ENCODE measurements at places on chromosomes 2 and 18.

- no peak for DNase-seq
Observed at GRCh38 chr18:59834267-59834666, 65.5 kb upstream of the PMAIP1 start.

- DNase-seq: no peak
Observed at GRCh38 chr18:9095297-9096006, 7.0 kb upstream of the NDUFV2 start.

- DNase-seq: no peak
Observed at GRCh38 chr2:182824767-182825158, 41.7 kb downstream of the FRZB start.

DNA sequence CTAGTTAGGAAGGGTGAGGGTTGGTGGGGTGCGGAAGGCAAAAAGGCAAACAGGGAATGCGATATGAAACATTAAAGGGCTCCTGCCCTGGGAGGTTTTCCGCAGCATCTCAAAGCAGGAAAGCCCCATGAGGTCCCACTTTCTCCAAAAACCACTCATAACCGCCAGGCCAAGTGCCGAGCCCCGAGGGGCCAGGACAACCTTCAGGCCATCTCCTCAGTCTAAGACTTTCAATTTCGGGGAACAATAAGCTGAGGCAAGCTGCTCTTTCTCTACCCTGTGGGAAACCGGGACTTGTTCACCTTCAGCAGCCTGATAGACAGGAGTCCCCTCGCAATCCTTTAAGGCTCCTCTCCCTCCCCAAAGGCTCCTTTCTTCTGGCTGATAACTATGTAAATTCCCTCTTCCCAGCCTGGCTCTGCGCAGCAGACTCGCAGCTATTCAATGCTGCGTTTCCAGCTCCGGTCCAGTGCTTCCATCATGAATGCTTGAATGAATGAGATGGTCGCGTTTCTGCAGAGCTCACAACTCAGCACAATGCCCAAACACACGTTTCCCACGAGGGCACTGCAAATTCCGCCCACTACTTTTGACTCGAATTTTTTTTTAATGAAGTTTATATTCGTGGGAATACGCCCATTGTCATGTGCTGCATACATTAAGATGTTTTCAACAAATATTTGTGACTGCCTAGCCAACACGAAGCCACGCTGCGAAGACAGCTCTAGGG lies 1.4 kb downstream of the LAMA1 start:
- DNase-seq: no peak

DNA sequence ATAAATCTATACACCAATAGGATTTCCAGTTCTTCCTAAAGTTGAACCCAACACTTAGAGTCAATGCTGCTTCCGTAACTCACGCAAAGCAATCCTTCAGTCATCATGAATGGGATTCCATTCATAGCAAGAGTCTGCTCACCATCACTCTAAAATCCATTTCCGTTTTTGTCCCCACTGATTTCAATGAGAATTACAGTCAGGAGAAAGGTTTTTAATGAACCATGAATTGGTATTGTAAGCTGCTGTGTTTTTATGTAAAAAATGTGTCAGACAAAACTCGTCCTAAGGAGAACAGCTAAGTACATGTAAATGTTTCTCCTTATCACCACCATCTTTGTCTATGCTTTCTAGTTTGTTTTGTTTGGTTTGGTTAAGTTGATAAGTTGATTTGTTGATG lies 391.5 kb downstream of the IRS1 start:
- no peak for DNase-seq

- no peak for DNase-seq
Observed at GRCh38 chr2:60834270-60834717, 47.1 kb upstream of the REL start.

DNA sequence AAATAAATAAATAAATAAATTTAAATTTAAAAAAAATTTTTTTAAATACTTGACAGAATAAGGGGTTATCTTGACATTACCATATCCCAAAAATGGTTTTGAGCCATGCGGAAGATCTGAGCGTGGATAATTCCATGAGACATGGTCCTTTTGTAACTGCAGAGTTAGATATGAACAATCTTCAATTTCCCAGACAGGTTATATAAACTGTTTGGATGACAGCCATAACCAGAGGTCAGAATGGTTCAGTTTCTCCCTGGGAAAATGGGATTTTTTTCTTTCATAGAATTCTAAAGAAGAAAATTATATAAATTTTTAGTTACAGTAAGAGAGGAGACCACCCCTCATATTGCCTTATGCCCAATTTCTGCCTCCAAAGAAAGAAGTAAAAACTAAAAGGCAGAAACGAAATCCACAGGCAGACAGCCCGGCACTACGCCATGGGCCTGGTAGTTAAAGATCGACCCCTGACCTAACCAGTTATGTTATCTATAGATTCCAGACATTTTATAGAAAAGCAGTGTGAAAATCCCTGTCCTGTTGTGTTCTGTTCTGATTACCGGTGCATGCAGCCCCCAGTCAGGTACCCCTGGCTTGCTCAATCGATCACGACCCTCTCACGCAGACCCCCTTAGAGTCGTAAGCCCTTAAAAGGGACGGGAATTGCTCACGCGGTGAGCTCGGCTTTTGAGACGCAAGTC lies 3.0 kb downstream of the GALM start:
- no peak for DNase-seq

DNA sequence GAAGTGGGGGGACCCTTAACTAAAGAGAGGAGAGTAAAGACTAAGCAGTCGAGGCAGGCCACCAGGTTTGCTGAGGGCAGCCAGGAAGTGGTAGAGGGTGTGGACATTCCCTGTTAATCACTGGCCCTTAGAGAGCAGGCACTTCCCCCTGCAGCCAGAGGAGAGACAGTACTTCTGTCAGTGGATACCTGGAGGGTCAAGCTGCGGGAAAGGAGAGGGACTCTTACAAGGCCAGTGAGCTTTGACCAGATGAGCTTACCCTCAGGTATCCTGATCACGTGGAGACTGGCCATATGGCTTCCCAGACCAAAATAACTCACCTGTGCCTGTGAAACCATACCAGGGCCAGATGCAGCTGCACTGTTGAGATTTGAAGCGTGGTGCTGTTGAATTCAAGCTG lies 28.6 kb downstream of the ITGA6 start:
- no peak for DNase-seq

- DNase-seq: no peak
Observed at GRCh38 chr2:186427970-186428369, 58.1 kb upstream of the ZC3H15 start.

DNA sequence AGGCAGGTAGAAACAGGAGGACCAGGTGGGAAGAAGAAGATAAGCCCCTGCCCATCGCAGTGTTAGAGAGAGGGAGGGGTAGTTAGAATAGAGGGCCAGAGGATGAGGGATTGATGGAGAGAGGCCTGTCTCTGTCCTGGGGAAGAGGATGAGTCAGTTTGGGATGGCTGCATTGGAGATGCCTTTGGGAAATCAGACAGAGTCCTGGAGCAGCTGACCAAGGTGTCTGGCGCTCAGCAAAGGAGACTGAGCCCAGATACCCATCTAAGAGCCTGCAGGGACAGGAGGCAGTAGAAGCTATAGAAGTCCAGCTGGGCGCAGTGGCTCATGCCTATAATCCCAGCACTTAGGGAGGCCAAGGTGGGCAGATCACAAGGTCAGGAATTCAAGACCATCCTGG lies 177.8 kb upstream of the HAAO start:
- DNase-seq: no peak

GRCh38 chr2:86772611-86773010 lies 18.1 kb downstream of the CD8A start:
- no peak for DNase-seq

GRCh38 chr2:104736026-104736425 lies 117.9 kb upstream of the POU3F3 start:
- DNase-seq: no peak

GRCh38 chr18:37533647-37534584 lies 31.7 kb downstream of the CELF4 start:
- DNase-seq: no peak
